Stimulated activated CD8-positive, alpha-beta memory T cell treated with anti-CD3 and anti-CD28 coated beads, Interleukin-7, amount 100 ng/mL, for 1 hour (primary cell): ENCODE measurements at places on chromosomes 16 and 17.
A peak's percentile ranks its signal among the peaks of the same experiment; 100 is the strongest.

DNA sequence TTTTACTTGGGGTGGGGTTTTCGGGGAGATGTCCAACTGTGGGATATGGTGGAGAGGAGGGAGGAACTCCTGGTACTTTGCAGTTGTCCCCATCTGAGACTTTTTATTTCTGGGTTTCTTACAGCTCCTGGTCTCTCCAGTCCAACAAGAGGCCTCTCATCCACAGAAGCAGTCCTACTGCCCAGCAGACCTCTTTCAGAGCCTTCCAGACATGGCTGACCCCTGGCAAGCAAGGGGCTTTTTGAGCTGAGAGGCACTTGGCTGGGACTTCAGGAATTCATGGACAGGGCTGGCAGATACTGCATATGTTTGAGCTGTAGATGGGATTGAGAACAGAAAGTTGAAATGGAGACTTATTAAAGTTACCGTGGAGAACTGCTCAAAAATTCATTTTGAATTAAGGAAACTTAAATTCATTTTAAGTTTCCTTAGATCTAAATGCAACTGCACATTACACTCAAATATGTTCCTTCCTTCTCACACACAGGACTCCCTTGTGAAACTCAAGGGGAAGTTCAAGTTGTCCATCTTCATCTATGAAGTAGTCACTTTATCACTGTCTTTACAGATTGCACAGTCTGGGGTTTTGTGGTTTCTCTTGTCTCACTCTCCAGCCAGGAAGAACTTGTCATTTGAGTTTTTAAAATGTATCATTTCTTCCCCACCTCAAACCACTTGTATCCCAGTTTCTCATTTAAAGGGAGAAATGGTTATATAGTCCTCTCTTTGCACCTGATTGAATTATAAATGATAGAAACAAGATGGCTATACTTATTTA is 1.1 kb downstream of the LASP1NB start:
- DNase-seq = no peak

DNA sequence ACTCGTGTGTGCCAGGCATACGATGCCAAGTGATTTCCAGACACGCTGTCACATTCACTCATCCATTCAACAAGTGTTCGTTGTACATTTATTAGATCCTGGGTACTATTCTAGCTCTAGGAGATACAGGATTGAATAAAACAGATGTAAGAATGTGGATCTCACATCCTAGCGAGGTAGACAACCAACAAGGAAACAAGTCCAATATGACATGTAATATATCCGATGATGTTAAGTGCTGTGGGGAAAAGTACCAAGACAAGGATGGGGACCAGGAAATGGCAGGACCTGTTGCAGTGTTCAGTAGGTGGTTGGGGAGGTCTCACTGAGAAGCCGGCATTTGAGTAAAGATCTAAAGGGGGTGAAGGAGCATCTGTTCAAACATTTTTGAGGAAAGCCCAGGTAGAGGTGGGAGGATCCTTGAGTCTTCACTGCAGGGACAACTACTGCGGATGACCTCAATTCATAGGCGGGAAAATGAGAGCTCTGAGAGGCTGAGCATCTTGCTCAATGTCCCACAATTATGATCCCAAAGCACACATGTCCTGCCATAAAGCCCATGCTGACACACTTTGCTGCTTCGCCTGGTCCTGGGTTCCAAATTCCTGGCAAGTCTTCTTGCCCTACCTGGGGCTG is 129.4 kb downstream of the ASIC2 start:
- DNase-seq = no peak

DNA sequence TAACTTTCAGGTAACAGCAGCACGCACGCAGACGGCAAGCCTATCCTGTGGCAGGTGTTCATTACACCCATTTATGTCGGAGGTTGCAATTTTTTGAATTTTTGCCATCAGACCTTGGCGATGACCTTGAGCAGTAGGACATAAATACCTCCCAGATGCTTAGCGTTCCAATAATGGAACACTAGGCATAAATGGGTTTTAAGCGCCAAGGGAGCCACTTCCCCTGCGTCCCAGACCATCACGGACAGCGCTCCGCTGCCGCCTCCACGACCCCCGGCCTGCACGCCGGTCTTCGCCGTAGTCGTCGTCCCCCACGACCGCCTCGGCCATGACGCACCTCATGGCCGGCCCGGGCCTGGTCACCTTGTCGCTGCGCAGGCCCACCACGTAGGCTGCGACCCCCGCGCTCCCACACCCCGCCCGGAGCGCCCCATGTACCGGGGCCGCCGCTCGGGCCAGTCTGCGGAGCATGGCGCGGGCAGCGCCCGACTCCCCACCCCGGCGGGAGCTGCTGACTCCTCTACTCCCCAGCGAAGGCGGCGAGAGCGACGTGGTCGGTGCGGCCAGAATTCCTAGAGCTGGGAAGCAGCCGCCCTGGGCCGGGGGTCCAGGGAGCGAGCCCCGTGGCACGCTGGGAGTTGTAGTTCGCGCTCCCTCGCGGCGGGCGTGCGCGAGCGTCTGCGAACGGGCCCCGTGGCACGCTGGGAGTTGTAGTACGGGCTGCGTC is 22.7 kb downstream of the TMEM235 start:
- peak; percentile 65 for DNase-seq

DNA sequence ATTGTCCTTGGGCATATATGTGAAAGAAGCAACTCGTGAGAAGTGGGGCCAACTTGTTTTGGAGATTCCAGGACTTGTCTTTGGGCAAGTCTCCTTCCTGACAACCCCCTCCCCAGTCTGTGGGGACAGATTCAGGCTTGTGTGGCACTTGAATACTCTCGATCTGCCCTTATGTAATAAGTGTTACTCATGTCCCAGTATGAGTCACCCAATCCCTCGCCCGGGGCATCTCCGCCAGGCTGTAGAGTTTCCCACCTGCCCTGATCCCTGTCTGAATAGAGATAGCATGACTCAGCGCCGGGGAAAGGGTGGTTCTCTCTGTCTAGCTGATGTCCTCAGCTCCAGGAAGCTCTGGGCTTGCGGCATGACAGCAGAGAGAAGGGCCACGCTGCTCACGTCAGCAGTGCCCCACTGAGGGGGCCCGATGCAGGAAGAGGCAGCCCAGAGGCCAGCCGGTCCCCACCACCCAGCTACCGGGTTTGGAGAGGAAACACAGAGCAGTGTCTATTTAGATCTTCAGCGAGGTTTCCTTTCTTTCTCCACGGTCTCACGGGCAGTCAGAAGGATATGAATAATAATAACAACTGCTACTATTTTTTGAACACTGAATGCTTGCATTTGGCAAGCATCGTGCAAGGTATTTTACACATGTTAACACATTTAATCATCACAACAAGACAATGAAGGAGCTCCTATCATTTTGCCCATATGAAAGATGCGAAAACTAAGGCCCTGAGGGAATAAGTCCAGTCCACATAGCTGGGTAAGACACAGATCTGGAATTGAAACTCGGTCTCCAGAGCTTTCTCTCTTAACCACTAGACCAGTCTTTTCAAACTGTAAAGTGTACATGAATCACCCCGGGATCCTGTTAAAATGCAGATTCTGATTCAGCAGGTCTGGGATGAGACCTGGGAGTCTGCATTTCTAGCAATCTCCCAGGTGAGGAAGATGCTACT is 426.7 kb upstream of the MAF start:
- peak; percentile 9 for DNase-seq

GRCh38 chr17:33964344-33964979 is 290.6 kb upstream of the CCL2 start:
- DNase-seq = no peak

DNA sequence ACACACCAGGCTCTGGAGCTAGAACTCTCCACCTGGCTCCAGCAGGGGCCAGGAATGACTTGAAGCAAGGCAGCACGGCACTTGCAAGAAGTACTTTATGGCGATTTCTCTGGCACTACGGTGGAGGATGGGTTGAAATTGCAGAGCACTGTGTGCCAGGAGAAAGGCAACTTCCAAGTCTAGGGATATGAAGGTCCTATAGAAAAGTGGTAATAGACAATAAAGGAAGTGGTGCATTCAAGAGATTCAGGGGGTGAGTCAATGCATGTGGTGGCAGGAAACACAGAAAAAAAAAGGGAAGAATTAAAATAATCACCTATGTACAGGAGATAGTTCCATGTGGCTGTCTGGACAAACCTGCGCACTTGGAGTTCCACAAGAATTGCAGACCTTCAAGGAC is 240.3 kb upstream of the DYNLRB2 start:
- no peak for DNase-seq
